ENCODE measurements at places on chromosomes 7 and 10.

GRCh38 chr7:127862525-127862924, 168.7 kb downstream of the LRRC4 start:
- DNase-seq = no peak

GRCh38 chr10:49593998-49594397, 16.1 kb upstream of the SLC18A3 start:
- no peak for DNase-seq

GRCh38 chr7:133794479-133794878, 332.7 kb upstream of the LRGUK start:
- DNase-seq = no peak

DNA sequence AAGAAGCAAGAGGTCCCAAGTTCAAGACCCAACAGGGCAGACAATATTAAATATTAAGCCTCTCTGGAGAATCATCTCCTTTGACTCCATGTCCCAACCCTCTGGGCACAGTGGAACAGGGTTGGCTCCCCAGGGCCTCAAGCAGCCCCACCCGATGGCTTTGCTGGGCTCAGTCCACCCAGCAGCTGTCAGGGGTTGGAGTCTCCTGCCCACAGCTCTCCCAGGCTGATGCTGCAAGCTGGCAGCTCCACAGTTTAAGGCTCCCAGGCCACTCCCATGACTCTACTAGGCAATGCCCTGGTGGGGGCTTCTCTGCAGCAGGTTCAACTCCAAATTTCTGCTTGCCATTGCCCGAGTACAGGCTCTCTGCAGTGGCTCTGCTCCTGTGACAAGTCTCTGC, 55.1 kb downstream of the LARP4B start:
- DNase-seq = no peak

DNA sequence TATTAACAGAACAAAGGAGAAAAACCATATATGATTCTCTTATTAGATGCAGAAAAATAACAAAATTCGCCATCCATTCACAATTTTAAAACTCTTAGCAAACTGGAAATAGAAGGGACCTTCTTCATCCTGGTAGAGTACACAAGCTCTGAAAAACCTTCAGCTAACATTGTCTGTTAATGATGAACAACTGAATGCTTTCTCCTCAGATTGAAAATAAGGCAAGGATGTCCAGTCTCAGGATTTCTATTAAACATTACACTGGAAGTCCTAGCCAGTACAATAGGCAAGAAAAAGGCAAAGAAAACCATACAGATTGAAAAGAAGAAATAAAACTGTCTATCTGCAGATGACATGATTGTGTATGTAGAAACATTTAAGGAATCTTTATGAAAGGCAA, 16.0 kb upstream of the CCNY start:
- no peak for DNase-seq

- peak; percentile 74 for DNase-seq
Measured at GRCh38 chr10:14397066-14397465, 66.3 kb upstream of the FRMD4A start.

DNA sequence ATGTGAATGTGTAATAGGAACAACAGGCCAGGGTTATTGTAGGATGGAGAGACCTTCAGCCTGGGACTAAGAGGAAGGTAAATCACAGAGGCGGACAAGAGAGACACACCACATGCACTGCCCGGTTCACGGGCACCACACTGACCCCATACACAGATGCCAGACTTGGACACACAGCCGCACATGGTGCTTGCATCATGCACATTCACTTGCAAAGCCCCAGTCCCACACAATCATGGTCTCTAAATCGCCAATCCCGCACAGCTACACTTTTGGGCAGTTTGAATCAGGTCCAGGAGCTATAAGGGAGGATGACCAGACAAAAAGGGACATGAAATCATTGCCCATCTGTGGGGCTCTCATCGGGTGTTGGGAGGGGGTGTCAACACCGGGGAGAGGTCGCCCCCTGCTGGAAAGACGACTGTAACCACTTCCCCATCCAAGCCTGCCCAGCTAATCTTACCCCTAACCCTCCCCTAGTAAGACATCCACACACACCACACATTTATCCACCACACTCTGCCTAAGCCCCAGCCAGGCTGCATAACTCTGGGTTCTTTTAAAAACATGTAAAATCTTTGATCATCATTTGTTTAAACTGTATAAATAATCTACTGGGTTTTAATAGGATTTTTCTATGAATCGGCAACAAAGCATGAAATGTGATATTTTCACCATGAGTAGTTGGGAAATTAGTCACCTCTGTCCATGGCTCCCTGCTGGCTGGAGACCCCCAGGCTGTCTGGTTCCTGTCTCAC, 40.5 kb upstream of the SLF2 start:
- peak; percentile 9 for DNase-seq

DNA sequence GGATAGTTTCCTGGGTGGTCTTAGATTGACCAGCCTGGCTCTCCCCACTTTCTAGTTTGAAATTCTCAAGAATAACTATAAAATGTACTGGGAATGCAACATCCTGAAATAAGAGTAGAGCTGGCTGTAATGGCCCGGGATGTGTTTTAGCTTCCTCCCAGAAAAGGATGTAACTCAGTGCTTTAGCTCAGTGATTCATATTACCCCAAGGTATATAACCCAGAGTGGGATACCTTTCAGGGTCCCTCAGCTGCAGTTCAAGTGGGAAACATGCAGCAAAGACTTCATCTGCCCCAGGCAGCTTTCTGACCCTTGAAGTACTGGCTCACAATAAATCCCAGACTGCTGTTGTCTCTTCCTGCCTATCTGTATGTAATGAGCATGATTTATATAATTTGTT, 666.7 kb upstream of the KCND2 start:
- DNase-seq = no peak
